Activated T-cell treated with anti-CD3 and anti-CD28 coated beads for 4 hours (primary cell): ENCODE measurements at places on chromosomes 12 and 14.

GRCh38 chr12:124844411-124845397, 19.0 kb downstream of the SCARB1 start:
- no peak for DNase-seq

DNA sequence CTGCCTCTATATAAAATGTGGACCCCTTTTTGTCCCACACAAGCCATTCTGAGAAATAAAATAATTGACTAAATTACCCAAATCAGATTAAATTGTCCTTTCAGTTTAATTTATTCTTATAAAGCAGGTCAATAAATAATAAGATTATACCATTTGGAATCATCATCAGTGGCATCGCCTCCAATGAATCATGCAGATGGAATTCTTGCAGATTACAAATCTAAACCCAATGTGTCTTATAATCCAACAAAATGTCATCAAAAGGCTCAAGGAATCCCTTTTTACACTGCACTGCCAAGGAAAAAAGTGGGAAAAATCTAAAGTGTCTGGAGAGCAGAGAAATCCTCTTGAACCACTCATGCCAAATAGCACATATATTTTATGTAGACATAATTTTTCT, 138.2 kb upstream of the TSPAN8 start:
- DNase-seq: no peak

- DNase-seq: no peak
Measured at GRCh38 chr12:107450541-107450940, 235.1 kb upstream of the PWP1 start.

DNA sequence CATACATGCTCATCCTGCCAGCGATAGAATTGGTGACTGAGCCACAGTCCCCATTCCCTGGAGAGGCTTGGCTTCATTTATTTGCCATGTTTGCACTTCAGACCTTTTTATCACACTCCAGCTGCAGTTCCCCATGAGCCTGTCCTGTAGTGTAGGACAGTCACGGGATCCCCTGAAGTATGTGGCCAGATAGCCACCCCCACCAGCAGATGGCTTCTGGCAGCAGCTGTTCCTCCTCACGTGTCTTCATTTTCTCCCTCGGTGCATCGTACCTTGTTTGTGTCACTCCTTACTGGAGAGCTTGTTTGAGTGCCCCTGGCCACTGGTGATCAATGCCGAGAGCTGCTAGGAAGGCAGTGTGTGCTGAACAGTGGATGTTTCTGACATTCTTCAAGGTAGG, 40.2 kb downstream of the UBE3B start:
- DNase-seq: no peak

GRCh38 chr14:50000380-50001150, 107.7 kb downstream of the ARF6 start:
- DNase-seq: peak; percentile 61

GRCh38 chr14:75854111-75854799, 127.5 kb downstream of the TGFB3 start:
- DNase-seq: no peak

DNA sequence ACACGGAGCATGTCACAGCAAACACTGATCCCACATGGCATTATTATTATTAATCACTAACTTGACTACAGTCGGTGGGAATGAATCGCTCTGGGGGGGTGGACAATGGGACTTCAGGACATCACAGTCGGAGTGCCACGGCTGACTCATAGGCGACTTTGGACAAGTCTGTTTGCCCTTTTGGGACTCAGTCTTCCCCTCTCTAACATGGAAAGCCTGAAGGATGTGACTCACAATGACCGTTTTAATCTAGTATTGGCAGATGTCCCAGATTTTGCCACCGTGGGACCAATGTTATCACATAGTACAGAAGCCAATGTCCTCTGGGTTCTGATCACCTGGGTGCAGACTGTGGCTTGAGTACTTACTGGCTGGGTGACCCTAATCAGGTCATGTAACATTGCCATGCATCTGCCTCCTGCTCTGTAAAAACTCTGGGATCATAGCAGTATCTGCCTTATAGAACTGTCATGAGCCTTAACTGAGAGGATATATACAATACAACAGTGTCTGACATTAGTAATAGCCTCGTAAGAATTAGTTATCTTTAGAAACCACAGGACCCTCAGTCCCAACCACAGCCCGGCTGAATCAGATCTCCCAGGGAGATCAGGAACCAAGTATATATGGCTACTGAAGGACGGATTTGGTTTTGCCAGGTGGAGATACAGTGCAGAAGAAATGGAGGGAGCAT, 362.6 kb downstream of the BCL11B start:
- no peak for DNase-seq

DNA sequence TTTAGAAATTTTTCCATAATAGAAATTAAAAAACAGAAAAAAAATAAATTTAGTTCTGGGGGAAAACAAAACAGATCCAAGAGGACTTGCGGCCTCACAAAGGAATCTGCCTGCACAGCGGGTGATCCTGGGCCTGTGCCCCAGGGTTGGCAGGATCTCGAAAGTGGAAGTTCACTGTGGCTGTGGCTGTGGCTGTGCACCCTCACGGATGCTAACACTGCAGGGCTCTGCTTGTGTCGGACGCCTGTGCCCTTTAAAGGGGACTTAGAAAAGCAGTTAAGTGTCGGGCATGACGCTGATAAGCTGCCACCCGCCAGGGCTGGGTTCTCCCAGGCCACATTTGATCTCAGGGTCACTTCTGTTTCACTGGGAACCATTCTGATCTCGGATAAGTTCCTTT, 209.1 kb downstream of the TTC7B start:
- no peak for DNase-seq

GRCh38 chr12:47419497-47419896, 286.3 kb downstream of the RPAP3 start:
- no peak for DNase-seq

- no peak for DNase-seq
Measured at GRCh38 chr14:100083706-100084105, 18.5 kb downstream of the EVL start.

DNA sequence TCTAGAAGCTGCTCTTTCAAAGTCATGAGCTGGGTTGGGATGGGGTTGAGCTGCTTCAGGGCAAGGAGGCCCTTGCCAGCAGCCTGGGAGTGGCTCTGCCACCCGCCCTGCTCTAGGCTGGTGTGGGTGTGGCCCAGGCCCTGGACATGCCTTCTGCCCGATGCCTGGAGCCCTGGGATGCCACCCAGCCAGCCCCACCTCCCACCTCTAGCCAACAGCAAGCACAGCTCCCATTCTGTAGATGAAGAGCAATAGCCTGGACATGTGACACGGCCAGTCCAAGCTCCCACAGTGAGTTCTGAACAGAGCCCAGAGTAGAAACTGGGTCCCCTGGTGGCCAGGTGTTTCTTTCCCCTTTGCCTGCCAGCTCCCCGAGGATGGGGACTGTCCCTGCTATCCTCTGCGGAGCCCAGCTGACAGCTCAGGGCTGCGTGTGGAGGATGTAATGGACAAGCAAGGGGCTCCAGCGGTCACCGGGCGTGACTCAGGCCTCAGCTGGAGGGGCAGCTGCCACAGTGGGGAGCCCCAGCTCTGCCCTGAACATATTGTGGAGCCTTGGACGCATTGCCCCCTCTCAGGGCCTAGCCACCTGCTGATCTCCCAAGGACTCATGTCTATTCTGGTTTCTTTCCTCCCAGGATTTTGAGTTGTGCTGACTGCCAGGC, 165.2 kb downstream of the TSPAN9 start:
- DNase-seq: no peak

DNA sequence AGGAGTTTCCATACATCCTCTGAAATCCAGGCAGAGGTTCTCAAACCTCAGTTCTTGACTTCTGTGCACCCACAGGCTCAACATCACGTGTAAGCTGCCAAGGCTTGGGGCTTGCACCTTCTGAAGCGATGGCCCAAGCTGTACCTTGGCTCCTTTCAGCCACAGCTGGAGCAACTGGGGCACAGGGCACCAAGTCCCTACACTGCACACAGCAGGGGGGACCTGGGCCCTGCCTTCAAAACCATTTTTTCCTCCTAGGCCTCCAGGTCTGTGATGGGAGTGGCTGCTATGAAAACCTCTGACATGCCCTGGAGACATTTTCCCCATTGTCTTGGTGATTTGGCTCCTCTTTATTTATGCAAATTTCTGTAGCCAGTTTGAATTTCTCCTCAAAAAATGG, 10.6 kb downstream of the AREL1 start:
- no peak for DNase-seq

GRCh38 chr12:119692410-119692809, 24.5 kb downstream of the PRKAB1 start:
- no peak for DNase-seq

DNA sequence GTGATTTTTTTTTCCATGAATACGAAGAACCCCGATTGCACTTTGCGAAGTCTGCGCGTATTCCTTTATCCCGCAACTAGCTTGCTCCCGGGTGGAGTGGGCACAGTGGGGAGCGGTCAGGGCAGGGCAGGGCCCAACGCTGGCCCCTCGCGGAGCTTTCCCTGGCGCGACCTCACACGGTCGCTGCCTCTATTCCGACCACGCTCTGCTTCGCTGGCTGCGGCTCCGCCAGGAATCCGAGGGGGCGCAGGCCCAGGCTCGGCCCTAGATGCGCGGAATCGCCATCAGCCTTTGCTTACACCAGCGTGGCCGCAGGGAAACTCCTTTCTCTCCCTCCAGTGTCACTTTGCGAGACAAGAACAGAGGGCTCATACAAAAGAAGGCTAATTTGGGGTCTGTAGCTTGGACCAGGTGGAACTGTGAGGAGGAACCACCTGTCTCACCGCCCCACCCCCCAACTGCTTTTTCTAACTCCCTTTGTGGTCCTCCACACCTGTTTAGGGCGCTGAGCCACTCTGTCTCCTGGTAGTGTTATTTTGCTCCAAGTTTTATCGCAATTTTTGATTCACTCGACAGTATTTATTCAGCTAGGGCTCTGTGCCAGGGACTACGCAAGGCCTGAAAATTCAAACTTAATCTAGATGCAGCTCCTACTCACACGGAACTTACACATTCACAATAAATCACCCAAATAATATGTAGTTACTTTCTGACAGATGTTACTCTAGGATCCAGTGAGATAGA, 3.1 kb upstream of the NKX2-1 start:
- no peak for DNase-seq
